ENCODE measurements at places on chromosomes 11 and 22.
A peak's percentile ranks its signal among the peaks of the same experiment; 100 is the strongest.

- no peak for DNase-seq
Measured at GRCh38 chr11:70072861-70073755, 5.0 kb upstream of the ANO1 start.

- peak; percentile 74 for DNase-seq
Measured at GRCh38 chr11:65575568-65576231, at the start of gene EHBP1L1. Gene EHBP1L1 (plus strand): TSS chr11:65576053. CDS start chr11:65576303, 250 bp downstream.

- no peak for DNase-seq
Measured at GRCh38 chr11:75503531-75504099, 22.1 kb downstream of the GDPD5 start.

DNA sequence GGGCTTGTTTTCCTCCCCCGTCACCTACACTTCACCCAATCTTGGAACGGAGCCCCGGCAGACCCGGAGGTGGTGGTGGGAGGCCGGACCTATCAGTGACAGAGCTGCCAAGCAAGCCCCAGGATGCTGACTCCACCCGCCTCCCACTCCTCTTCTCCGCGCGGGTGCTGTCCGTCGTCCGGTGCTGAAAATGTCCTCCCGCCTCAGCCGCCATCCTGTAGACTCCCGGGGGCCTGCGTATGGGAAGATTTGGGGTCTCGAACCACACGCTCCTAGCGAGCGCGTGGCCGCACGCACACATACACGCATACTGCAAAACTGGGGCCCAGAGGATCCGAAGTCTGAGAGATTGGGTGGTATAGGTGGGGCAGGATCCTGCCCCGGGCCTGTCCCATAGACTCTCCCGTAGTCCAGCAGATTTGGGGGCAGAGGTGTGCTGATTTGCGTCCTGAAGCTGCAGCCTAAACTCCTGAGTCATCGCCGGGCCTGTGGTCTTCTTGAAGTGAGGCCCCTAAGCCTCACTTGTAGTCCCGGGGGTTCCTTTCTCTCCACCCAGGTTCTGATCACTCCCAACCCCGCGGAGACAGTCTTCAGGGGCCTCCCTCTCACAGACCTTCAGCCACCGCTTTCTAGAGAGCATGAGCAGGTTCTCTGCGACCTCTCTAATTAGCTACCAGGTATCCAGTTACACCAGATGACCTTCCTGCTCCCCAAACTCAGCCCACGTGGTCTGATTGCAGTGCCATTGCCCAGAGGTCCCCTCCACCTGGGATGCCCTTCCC lies 796 bp upstream of the YIF1A start:
- peak; percentile 70 for DNase-seq

GRCh38 chr11:18243783-18244362 lies 4.6 kb downstream of the SAA2 start:
- peak; percentile 38 for DNase-seq

DNA sequence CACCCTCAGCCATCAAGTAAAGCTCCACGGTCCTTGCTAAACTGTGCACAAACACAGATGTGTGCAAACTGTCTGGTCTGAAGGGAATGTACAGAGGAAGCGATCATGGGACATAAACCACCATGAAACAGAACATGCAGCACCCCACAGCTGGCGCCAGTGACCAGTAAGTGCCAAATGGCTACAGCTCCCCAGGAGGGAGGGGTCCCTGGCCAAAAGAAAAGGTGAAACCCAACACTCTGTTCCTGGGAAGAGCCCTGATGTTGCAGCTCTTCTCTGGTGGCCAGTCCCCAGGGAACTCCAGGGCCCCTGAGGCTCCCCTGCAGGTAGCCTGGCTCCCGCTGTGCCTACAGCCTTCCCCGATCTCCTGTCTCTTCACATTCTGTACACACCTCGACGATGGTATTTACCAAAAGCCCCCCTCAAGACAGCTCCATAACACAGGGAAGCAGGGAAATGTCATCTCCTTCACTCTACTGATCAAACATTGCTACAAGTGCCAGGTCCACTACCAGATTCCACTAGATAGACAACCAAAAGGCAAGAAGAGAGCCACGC lies 2.9 kb downstream of the DGCR6L start:
- DNase-seq = no peak

GRCh38 chr22:40194656-40195055 lies 16.9 kb downstream of the TNRC6B start:
- DNase-seq = no peak

DNA sequence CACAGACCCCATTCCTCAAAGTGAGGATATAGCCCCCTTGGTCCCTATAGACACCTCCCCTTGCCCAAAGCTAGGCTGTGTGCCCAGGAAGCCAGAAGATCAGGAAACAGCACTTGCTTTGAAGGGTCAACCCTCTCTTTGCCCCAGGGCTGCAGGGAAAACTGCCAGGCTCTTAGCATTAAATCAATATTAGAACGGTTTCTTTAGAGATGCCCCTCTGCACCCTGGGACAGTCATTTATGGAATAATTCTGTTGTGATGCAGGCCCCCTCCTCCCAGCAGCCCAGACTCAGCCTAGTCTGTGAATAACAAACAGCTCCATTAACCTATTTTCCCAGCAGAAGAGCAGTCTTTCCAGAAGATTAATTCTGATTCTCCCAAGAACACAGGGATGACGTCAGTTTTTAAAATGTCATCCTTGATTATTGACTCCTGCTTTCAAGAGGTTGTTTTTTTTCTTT lies 11.6 kb upstream of the CAPN5 start:
- no peak for DNase-seq

DNA sequence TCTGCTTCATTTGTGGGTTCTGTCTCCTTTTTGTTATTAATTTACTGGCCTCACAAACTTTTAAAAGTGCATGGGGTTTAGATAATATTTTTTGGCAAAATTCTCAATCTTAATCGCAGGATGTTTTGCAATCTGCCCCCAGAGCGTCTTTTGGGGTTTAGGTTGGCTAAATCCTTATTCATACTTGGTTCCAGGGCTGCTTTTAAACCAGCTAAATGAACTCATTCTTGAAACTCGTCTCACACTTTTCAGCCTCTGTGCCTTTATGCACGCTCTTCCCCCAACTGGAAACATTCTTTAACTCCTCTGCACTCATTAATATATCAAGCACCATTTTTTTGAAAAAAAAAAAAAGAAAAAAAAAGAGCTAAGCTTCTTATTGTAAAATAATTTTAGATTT lies 131.7 kb downstream of the KIF18A start:
- no peak for DNase-seq

- DNase-seq = no peak
Measured at GRCh38 chr11:133506023-133506422, 26.3 kb downstream of the OPCML start.

DNA sequence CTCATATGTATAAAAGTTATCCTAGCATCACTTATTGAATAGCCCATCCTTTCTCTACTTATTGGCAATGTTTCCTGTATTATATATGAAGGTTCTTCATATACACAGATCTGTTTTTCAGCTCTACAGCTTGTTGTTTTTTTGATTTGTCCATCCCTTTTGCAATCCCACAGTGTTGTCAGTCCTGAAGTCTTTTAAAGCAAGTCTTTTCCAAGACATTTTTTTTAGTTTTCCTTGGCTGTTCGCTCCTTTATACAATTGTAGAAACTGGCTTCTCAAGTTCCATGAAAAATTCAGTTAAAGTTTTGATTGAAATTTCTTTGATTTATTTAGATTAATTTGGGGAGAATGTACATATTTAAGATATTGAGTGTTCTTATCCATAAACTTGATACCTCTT lies 295.3 kb upstream of the SORL1-AS1 start:
- no peak for DNase-seq

DNA sequence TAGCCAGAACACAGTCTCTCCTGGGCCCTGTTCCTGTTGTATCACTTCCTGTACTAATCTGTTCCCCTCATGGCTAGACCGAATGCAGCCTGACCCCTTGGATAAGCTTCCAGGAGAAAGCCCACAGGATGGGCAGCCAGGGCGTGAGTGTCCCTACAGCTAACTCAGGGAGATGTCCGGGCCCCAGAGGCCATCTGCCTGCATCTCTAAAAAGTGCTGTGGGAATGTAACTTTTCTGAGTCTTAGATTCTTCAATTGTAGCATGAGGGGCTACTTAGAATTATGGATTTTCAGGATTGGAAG lies 7.7 kb upstream of the MALAT1 start:
- DNase-seq = no peak

DNA sequence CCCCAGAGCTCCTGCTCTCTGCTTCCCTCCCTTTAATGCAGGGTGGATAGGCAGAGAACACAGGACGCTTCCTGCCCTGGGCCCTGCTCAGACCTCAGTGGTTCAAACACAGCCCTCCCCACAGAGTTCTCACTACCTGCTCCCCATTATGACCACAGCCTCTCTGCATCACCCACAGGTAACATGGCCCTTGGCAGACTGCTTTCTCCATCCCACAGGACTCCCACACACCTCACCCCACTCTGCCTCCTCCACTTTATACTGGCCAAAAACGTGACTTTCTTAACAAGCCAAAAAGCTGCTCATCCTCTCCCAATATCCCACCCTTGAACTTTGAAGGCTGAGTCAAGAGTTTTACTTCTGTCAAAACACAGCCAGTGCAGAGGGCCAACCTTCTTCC lies 33.8 kb downstream of the BUD13 start:
- no peak for DNase-seq

GRCh38 chr11:94630221-94630620 lies 63.1 kb downstream of the PIWIL4 start:
- no peak for DNase-seq

GRCh38 chr11:126482586-126483108 lies 127.2 kb downstream of the ST3GAL4 start:
- DNase-seq = no peak

DNA sequence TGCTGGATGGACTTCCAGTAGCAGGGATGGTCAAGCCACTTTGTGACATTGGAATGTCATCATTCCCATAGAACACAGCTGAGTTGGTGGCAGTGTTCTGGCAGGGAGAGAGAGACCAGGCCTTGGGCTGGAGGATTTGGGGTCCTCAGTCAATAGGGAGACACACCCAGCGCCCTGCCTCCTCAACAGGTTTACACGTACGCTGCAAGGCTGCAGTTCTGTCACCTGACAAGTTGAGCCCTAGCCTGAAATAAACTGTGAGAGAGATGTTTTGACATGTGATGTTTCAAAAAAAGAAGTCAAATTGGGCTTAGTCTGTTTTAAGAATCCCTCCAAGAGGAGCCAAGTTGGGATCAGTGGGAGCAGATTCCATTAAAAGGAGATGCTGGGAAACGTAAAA lies 42.9 kb upstream of the CRYBB3 start:
- DNase-seq = no peak

GRCh38 chr22:29704528-29705285 lies 15.1 kb upstream of the CABP7 start:
- DNase-seq = no peak

- DNase-seq = no peak
Measured at GRCh38 chr11:25860677-25861450, 471.1 kb upstream of the ANO3 start.

DNA sequence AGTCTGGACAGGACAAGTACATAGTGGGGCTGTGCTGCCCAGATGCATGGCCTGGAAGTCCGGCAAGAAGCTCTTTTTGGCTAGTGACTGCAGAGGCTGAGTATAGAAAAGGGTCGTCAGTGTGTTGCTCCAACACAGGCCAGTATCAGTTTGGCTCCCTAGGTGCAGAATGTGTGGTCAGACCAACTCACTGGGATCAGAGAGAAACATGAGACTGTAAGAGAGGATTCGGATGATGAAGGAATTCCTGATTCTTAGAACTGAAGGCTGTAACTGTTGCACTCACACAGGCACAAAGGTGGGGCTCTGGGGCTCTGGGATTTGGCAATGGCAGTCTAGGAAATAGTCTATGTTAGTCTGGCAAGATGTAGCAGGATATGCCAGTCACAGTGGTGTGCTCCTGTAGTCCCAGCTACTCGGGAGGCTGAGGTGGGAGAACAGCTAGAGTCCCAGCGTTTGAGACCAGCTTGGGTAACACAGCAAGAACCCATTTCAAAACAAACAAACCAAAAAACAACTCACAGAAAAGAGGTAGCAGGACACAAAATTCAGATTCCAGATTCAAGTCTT lies 11.1 kb upstream of the UPB1 start:
- DNase-seq = no peak

DNA sequence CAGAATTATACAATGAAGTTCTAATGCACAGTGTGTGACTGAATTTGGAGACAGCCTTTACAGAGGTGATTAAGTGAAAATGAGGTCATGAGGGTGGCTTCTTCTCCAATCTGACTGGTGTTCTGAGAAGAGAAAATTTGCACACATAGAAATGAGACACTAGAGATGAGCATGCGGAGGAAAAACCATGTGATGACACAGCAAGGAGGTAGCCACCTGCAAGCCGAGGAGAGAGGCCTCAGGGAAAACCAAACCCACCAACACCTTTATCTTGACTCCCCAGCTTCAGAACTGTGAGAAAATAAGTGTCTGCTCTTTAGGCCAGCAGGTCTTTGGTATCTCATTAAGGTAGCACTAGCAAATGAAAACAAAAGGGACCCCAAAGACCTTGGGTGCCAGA lies 93.2 kb downstream of the GGTLC2 start:
- no peak for DNase-seq

DNA sequence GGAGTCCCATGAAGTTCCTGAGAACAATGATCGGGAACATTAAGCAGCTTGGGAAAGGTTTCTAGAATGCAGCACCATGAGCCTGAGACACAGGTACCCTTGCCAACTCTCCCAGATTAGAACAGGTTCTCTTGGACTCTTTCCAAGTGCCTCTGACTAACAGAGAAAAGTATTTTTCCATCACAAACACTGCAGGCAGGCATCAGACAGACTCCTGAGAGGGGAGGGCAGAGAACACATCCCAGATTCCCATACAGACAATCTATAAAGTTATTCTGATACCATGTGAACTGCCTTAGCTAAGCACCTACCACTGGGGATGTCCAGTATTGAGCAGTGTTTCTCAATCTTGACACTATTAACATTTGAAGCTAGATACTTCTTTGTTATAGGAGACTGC lies 27.3 kb downstream of the SERGEF start:
- DNase-seq = no peak

DNA sequence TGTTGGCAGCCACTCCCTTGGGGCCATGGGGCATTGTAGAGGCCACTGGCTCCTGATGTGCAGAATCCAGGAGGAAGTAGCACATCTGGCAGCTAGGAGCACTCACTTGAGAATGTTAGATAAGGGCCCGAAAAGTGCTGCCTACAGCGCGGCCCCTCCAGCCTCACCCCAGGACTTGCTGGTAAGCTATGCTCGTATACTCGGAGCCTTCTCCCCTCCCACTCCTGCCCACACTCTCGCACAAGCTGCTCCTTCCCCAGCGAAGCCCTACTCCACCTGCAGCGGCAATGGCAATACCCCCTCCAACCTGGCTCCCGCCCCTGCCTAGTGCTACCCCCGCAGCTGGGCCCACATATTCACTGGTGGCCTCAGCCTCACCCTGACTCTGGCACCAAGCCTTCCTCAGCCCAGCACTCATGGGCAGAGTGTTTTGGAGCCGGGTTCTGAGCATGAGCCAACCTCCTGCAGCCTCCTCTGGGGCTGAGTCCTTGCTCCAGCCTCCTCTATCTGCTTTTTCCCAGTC lies 47.7 kb downstream of the PDE2A start:
- DNase-seq = no peak

- DNase-seq = no peak
Measured at GRCh38 chr11:14898355-14898754, 6.3 kb upstream of the CYP2R1 start.
